Stimulated activated naive CD4-positive, alpha-beta T cell (primary cell): ENCODE measurements at places on chromosomes 2 and 18.

GRCh38 chr2:202172439-202173211 lies 65.8 kb downstream of the SUMO1 start:
- no peak for DNase-seq

GRCh38 chr18:9696112-9696511 lies 12.0 kb upstream of the RAB31 start:
- DNase-seq = no peak

DNA sequence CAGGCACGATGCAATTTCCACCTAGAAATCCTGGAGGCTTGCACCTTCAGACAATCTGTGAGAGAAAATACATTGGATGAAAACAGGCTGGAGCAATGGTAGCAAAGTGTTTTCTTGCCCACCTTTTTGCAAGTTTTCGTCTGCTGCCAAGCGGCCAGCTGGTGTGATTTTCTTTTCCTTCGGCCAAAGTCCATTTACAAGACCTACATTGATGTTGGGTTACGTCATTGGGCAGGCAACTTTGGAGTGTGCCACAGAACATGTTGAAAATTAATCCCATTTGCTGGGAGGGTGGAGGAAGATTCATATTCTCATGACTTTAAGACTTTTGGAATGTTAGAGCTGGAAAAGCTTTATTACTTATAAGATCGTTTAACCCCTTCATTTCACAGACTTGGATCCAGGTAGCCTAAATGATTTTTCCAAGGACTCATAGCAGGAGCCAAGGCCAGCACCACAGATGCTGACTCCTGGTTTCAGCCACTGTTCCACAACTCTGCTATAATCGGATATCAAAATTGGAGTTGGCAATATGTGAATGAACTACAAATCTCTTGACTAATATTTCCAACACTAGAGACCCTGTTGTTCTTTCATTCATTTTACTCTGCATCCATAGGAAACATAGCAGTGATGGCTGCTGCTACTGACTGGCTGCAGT lies 352.1 kb downstream of the RND3 start:
- DNase-seq = no peak

DNA sequence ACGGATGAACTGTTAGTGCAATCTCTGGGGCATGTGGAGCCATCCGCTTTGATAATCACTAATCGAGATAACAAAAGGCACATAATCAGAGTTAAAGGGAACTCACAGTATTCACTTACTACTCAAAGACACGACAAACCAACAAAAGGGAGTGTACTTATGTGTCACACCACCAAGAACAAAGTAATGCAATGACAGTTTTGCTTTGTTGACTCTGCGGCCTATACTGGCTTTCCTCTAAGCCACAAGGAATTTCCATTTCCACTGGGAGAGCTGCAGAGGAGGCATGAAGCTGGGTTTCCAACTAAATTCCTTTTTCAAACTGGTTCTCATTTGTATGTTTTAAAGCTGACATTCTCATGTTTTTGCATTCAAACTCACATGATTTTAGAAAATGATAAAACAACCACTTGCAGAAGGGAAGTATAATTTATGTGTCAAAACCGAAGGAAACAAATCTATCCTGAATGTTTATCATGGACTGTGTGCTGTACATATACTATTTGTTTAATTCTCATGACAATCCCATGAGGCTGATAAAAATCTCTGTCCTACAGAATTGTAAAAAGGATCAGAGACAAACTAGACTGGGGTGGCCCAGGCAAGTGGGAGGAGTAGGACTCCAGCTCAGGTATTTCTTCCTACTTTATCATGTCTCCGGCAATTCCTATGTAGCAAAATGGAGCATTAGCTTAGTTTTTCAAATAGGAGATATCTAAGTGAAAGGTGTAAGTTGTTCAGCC lies 149.6 kb upstream of the SMAD7 start:
- no peak for DNase-seq

DNA sequence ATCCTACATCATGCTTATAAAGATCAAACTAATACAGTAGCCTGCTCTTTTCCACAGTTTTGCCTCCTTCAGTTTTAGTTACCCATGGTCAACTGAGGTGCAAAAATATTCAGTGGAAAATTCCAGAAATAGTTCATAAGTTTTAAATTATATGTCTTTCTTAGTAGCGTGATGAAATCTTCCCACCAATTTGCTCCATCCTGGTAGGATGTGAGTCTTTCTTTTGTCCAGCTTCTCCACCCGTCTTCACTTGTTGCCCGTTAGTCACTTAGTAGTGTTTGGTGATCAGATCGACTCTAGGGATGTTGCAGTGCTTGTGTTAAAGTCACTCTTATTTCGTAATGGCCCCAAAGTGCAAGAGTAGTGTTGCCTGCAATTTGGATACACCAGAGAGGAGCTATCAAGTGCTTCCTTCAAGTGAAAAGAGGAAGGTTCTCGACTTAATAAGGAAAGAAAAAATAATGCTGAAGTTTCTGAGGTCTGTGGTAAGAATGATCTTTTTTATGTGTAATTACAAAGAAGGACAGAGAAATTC lies 57.0 kb downstream of the CEP192 start:
- no peak for DNase-seq

DNA sequence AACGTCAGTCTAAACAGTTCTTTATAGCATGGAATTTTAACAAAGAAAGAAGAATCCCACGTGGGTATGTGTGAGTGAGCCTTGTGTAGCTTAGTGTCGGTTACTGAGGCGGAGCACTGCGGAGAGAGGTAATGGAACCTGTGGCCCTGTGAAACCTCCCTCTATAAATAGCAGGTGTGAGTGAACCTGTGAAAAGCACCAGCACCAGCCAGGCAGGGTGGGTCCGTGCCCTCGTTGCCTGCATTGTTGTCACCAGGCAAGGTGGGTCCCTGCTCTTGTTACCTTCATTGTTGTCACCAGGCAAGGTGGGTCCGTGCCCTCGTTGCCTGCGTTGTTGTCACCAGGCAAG lies 4.7 kb downstream of the CTDP1 start:
- peak; percentile 10 for DNase-seq

- DNase-seq = no peak
These were observed 199.8 kb upstream of the NRP2 start for GRCh38 chr2:205482399-205483081.

GRCh38 chr2:25341011-25341727 lies 556 bp downstream of the DNMT3A start:
- DNase-seq = no peak

DNA sequence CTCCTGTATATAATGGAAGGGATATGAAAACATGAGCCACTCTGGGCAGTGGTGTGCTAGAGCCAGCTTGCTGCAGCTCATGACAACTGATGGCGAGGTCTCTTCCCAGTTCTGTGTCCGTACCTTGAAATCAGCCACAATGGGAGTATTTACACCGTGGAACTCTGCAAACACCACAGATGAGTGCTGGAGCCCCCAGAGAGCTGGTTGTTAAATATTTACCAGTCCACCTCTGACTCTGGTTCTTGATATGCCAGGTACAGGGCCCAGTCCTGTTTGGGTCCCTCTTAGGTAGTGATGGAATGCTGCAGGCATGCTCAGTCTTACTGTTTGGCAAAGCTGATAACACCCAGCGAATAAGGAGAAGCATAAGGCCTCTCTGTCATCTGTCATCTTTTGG lies 116.1 kb upstream of the GLI2 start:
- no peak for DNase-seq

DNA sequence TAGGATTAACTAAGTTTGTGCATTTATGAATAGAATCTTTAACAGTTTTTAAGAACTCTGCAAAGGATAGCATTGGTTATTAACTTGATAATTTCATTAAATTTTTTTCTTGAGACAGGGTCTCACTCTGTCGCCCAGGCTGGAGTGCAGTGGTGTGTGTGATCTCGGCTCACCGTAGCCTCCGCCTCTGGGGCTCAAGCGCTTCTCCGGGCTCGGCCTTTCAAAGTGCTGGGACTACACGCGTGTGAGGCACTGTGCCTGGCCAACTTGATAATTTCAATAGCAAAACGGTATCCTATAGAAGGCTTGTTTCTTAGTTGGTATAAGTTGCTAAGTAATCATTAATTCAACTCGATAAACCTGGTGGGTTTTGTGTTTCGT lies 38.0 kb downstream of the ADNP2 start:
- DNase-seq = no peak

- DNase-seq = no peak
These were observed 131.9 kb downstream of the NOL4 start for GRCh38 chr18:34092796-34093195.
